ENCODE measurements at places on chromosomes 16 and 17. TPM values are rescaled to one million over a fixed set of nuclear protein-coding genes. Genes with fewer than 3 reads are reported as not detected.

- peak overlapping the region; percentile 52 for H3K4me3 ChIP-seq
- H3K27me3 ChIP-seq, result peaks cover 13% of the 10 kb centered on the region
- peaks cover 94% of the 10 kb centered on the region for H3K4me1 ChIP-seq
- no peak for DNase-seq
- peak overlapping the region; percentile 63 for H3K27ac ChIP-seq
- peaks cover 3% of the 10 kb centered on the region for H3K36me3 ChIP-seq
Observed at GRCh38 chr17:81120149-81120484, 45.2 kb upstream of the PVALEF start.

The TMEM238L gene
- total RNA-seq, result not detected

The C16orf96 gene
- not detected for total RNA-seq

DNA sequence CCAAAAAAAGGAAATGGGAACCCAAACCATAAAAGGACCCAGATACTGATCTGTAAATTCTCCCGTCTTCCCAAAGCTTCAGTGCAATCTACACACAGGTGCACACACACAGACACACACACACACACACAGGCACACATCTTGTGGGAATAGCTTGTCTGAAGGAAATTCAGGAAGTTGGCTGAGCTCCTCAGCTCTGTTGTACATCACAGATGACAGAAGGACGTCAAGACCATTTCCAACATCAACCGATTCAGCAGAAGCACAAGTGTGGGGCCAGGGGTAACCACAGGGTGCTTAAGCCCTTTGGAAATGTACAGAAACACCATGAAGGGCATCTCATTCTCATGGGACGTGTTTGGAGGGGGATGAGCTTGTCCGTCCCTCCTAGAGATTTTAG, 498.1 kb upstream of the PSMD7 start:
- no peak overlapping the region for H3K4me3 ChIP-seq
- DNase-seq, result no peak
- H3K27me3 ChIP-seq, result 0 out of 2 replicates have a peak, but pooled peaks cover 5% of the 10 kb centered on the region
- H3K4me1 ChIP-seq, result no peaks in the 10 kb centered on the region
- no peaks in the 10 kb centered on the region for H3K36me3 ChIP-seq

The NOXO1 gene
- total RNA-seq, result not detected

The SNX20 gene
- total RNA-seq, result 0.07 TPM

DNA sequence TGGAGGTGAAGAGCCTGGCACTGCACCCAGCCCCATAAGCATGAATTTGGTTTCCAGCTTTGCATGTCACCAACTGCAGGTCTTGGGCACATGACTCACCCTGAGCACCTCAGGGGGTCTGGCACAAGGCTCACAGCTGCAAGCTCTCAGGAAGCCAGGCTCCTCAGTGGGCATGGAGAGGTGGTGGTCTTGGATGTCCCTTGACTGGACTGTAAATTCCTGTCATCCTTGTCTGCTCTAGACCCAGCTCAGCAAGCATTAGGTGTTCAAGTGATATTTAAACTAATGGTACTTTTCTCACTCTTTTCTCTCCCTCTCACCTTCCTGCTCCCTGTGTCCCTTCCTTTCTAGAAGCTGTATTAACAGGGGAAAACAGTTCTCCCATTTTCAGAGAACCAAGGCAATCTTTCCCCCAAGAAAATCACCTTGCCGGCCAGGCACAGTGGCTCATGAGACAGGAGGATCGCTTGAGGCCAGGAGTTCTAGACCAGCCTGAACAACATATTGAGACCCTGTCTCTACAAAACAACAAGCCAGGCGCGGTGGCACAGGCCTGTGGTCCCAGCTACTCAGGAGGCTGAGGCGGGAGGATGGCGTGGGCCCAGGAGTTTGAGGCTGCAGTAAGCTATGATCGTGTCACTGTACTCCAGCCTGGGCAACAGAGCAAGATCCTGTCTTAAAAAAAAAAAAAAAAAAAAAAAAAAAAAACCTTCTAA, 5.1 kb upstream of the KIFC3 start:
- no peak for DNase-seq
- H3K36me3 ChIP-seq, result no peaks in the 10 kb centered on the region
- H3K4me1 ChIP-seq, result peaks cover 52% of the 10 kb centered on the region
- no peaks in the 10 kb centered on the region for H3K27me3 ChIP-seq
- no peak overlapping the region for H3K4me3 ChIP-seq
- no peak overlapping the region for H3K27ac ChIP-seq

- no peaks in the 10 kb centered on the region for H3K4me1 ChIP-seq
- no peaks in the 10 kb centered on the region for H3K36me3 ChIP-seq
Observed at GRCh38 chr16:86975445-86975844, 341.7 kb downstream of the C16orf95 start.

DNA sequence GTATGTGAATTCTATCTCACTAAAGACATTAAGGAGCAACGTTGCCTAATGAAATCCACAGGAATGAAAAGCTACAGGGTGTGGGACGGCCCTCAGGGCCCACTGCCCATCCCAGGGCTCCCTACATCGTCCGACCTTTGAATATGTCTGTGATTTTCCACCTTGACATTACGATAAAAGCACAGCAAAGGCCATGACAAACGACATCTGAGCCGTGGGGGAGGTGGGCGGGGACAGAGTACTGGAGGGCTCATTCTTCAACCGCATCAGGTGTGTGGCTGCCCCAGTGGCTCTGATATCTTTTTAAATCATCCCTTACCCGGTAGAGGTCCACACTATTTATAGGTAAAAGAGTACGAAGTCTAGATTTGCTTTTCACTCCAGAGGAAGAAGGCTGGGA, 35.1 kb downstream of the LMF1 start:
- no peak overlapping the region for H3K27ac ChIP-seq
- DNase-seq, result no peak
- H3K4me1 ChIP-seq, result peaks cover 13% of the 10 kb centered on the region
- H3K27me3 ChIP-seq, result peaks cover 74% of the 10 kb centered on the region
- no peak overlapping the region for H3K4me3 ChIP-seq
- H3K36me3 ChIP-seq, result no peaks in the 10 kb centered on the region

The TAOK1 gene
- 33.1 TPM for total RNA-seq

GRCh38 chr16:57537581-57538234, 1.3 kb upstream of the CCDC102A start:
- H3K27me3 ChIP-seq, result no peaks in the 10 kb centered on the region
- no peak overlapping the region for H3K27ac ChIP-seq
- H3K4me3 ChIP-seq, result no peak overlapping the region
- H3K4me1 ChIP-seq, result peaks cover 21% of the 10 kb centered on the region

GRCh38 chr16:87457709-87458423, 35.0 kb downstream of the ZCCHC14 start:
- no peak overlapping the region for H3K4me3 ChIP-seq
- no peak overlapping the region for H3K27ac ChIP-seq
- H3K4me1 ChIP-seq, result no peaks in the 10 kb centered on the region

DNA sequence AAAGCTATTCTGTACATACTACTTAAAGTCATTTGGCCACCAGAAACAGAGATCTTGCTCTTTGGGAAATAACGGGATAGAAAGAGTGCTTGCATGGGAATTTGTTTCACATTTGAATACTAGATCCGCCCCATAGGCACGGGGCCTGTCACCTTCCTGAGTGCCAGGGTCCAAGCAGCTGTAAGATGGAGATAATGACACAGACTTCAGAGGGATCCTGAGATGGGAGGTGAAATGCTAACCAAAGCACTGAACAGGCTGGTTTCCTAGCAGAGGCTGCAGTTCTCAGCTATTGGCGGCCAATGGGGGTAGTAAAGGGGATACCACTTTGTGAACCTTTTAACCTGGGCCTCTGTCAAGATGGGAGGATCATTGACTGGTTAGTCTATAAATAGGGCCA, 225.4 kb downstream of the IRF8 start:
- H3K4me3 ChIP-seq, result no peak overlapping the region
- no peaks in the 10 kb centered on the region for H3K4me1 ChIP-seq
- no peaks in the 10 kb centered on the region for H3K36me3 ChIP-seq
- H3K27me3 ChIP-seq, result peaks cover 21% of the 10 kb centered on the region
- H3K27ac ChIP-seq, result no peak overlapping the region
- DNase-seq, result no peak

DNA sequence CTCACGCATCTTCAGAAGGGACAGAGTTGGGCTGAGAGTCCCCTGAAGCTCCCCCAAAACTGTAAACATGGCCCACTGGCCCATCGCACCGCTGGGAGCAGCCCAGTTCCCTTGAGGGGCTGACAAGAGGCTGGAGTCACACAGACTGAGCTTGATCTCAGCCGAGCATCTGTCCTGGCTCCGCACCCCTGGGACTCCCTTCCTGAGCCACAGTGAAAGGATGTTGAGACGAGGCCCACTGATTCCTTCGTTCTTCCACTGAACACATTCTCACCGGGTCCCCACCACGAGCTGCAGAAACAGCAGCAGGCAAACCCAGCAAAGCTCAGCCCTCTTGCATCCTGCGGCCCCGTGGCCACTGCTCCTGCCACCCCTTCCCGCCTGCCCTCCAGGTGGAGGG, 145.9 kb upstream of the CIBAR2 start:
- peaks cover 20% of the 10 kb centered on the region for H3K4me1 ChIP-seq
- DNase-seq, result no peak
- no peak overlapping the region for H3K27ac ChIP-seq
- H3K4me3 ChIP-seq, result no peak overlapping the region
- no peaks in the 10 kb centered on the region for H3K27me3 ChIP-seq

DNA sequence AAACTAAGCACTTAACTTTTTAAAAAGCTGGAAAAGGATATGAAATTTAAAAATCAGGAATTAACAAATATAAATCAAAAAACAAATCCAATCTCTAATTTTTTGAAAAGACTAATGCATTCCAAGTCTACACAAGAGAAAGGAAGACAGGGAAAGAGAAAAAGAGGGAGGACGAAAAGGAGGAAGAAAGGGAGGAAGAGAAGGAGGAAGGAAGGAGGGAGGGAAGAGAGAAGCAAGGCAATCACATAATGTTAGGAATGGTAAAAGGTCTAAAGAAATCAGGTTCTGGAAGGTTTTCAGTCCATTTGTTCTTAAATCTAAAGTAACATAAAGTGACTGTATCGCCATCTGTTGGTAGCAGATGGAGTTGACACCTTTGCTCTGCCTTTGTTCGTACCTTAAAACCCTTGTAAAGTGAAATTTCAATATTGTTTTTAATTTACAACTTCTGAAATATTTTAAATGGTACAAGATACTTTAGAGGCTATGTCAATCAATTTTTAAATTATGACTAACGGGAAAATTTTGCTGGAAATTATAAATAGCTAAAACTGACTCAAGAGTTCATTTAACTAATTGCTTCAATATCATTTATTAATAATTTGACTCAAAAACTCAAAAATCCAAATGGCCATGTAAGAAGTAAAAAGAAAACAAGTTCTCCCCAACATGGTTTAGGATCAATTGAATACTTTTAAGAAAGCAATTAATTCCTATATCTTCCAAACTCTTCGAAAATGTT, 20.4 kb upstream of the CDYL2 start:
- no peaks in the 10 kb centered on the region for H3K27me3 ChIP-seq
- no peaks in the 10 kb centered on the region for H3K36me3 ChIP-seq
- H3K27ac ChIP-seq, result no peak overlapping the region
- H3K4me1 ChIP-seq, result no peaks in the 10 kb centered on the region

The AGRP gene
- total RNA-seq, result not detected

GRCh38 chr16:31400191-31400590, 7.1 kb downstream of the ITGAD start:
- no peak overlapping the region for H3K27ac ChIP-seq
- H3K27me3 ChIP-seq, result no peaks in the 10 kb centered on the region
- H3K36me3 ChIP-seq, result no peaks in the 10 kb centered on the region
- no peak overlapping the region for H3K4me3 ChIP-seq

DNA sequence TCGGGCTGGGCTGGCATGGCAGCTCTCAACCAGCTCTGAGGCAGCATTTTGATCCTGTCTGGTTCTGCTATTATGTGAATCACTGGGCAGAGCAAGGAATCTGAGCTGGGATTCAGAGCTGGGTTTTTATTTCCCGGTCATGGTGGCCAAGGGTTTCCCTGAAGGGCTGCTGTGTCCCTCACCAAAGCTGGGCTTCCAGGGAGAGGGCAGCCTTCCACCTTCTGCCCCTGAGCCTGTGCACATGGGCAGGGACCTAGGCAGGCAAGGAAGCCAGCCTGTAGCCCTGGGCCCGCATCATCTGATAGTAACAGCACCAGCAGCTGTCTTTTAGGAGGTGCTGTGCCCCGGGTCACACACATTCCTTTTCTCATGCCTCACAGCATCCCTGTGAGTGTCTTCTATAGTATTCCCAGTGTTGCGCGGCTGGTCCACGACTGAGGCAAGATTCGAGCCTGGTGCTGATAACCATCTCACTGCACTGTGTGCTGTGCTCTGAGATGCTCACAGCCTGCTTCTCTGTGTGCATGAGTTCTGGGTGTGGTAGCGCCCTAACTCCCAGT, 85.3 kb upstream of the PLCG2 start:
- H3K4me1 ChIP-seq, result peaks cover 18% of the 10 kb centered on the region
- H3K36me3 ChIP-seq, result peaks cover 70% of the 10 kb centered on the region
- H3K27ac ChIP-seq, result no peak overlapping the region

DNA sequence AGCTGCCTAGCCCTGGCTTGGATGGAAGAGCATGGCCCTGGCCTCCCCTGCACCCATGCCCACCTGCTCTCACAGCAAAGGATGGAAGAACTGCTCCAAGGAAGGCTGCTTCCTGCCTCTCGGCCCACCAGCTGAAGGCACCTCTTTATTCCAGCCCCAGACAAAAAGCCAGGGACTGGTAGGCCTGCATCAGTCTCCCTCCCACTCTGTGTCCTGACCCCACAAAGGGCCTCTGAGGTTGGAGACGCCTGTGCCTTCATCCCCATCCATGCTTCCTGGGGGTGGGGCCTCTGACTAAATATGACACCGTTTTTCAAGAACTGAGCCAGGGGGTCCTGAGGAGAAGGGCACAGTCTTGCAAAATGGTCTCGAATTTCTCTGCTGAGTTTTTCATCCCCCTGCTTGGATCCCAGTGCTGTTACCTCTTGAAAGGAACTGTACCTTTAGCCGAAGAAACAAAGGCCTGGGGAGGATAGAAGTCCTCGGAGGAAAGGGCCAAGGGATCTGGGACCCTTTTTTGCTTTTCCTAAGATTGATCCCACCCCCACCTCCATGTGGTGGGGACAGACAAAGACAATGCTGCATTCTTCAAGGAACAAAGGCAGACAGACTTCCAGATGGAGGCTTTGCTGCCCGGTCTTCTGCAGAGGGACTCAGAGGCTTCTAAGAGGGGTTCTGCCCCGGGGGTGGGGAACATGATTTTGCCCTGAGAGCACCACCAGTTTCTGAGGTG, 5.2 kb downstream of the C17orf50 start:
- H3K27me3 ChIP-seq, result peaks cover 72% of the 10 kb centered on the region
- H3K4me1 ChIP-seq, result peaks cover 22% of the 10 kb centered on the region
- no peaks in the 10 kb centered on the region for H3K36me3 ChIP-seq
- DNase-seq, result no peak

The IRX3 gene
- total RNA-seq, result not detected

DNA sequence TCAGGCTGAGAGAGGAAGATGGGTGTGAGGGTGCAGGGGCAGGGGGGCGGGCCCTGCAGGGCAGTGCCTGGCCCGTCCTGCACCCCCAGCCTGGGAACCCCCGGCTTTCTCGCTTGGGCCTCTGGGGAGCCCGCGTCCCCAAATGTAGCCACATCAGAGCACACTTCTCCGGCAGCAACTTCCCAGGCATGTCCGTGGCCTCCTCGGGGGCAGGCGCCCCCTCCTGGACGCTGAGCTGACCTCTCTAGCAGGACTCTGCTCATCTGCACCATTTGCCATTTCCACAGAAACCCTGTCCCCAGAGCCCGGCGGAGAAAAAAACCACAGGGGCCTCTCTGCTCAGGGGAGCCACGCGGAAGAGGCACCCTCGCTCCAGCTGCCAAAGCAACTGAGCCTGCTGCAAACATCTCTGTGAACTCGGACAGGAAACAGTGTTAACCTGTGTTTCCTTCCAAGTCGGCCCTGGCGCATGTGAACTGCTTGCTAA, 63.4 kb downstream of the KLHDC4 start:
- peak; percentile 60 for DNase-seq
- no peak overlapping the region for H3K27ac ChIP-seq
- H3K4me3 ChIP-seq, result no peak overlapping the region
- no peaks in the 10 kb centered on the region for H3K27me3 ChIP-seq
- peaks cover 70% of the 10 kb centered on the region for H3K36me3 ChIP-seq

- H3K27ac ChIP-seq, result no peak overlapping the region
- no peaks in the 10 kb centered on the region for H3K4me1 ChIP-seq
- H3K36me3 ChIP-seq, result no peaks in the 10 kb centered on the region
- no peak for DNase-seq
- no peak overlapping the region for H3K4me3 ChIP-seq
Observed at GRCh38 chr16:65570261-65570660, 448.4 kb upstream of the CDH11 start.
